Psoas muscle (tissue), 8 donors: ENCODE measurements at places on chromosomes 2 and 18. TPM values are rescaled to one million over a fixed set of nuclear protein-coding genes. Genes with fewer than 3 reads are reported as not detected.

GRCh38 chr18:26502823-26503222, 45.5 kb downstream of the KCTD1 start:
- no peak for DNase-seq

GRCh38 chr2:238097988-238098871, 1.9 kb upstream of the ESPNL start:
- DNase-seq, result peak; percentile 66

DNA sequence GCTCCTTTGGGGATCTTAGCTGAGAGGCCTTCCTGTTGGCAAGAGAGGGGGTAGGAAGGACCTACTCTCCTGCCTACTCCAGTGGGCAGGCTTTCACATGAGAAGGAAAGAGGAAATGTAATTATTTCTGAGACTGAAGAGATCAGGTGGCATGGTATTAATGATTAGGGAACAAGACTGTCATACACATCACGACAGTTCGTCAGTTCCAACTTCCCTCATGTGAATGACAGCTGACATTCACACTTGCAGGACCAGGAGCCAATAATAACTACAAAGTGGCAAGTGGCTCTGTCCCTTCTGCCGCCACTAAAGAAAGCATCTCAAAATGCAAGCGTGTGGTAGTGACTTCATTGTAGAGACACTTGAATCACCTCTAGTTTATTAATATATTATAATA, 90.0 kb downstream of the ZCCHC2 start:
- DNase-seq, result no peak

- no peak for DNase-seq
Measured at GRCh38 chr2:41716497-41716896, 331.3 kb upstream of the PKDCC start.

- DNase-seq, result no peak
Measured at GRCh38 chr2:102986826-102987490, 225.1 kb downstream of the TMEM182 start.

DNA sequence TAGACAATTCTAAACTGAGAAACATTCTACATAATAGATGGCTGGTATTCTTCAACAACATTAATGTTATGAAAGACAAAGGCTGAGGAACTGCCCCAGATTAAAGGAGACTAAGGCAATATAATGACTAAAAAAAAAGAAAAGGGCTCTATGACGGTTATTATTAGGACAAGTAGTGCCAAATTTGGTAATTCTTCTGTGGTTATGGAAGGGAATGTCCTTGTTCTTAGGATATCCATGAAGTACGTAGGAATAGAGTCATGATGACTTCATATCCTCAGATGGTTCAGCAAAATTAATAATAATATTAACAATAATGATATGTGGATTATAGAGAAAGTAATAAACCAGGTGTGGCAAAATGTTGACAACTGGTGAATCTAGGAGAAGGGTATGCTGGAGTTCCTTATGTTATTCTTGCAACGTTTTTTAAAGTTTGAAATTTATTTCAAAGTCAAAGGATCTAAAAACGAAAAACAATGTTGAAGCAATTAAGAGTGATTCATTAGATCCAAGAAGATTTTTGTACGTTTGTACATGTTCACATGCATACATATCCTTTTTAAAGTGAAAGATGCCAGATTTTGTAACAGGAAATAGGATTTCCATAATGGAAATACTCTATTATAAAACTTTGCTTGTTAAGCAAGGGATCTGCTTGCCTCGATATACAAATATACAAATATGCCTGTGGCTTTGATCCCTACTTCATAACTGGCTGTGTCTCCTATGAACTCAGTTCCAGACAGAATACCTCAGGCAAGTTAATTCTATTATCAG, 27.7 kb upstream of the STRN start:
- DNase-seq, result no peak

DNA sequence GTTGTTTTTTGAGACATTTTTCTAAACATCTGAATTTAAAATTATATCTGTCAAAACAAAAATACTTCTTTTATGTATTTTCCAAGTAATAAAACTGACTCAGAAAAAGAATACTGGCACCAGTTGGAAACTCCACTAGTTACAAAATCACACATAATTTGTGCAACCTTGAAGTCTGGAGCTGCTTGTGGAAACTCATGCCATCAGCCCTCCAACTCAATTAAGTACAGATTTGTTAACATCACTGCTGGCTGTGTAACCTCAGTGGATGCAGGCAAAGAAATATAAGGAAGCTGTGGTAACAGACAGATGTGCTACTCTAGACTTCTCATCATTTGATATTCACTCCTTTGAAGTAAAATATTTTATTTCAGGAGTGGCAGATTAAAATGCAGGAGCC, 30.0 kb upstream of the RAPH1 start:
- no peak for DNase-seq

GRCh38 chr2:1713142-1713838, 31.0 kb downstream of the PXDN start:
- DNase-seq, result no peak

DNA sequence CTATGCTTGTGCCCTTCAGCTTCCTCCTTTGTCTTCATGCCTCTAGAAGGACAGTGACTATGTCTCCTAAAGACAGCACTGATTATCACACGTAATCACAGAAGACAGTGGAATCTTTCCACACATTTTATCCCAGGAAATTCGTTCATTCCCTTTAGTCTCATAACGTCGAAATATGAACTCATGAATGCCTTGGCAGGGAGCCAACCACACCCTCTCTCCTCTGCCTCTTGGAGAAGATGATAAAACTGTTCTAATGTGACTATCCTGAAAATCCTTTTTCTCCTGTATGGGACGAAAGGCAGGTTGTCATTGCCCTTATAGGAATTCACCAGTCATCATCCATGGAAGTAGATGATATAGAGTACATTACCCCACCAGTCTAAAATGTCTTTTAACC, 726.6 kb upstream of the FANCL start:
- no peak for DNase-seq

DNA sequence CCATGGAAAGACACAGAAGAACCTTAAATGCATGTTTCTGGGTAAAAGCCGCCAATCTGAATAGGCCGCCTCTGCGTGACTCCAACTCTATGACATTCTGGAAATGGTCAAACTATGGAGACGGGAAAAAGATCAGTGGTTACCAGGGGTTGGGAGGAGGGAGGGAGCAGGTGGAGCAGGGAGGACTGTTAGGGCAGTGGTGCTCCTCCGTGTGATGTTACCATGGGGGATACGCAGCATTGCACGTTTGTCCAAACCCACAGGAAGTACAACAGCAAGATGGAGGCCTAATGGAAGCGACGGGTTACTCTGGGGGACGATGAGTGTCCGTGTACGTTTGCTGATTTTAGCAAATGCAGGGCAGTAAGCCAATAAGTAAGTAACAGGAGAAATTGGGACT, 17.2 kb downstream of the TMEM18 start:
- no peak for DNase-seq

DNA sequence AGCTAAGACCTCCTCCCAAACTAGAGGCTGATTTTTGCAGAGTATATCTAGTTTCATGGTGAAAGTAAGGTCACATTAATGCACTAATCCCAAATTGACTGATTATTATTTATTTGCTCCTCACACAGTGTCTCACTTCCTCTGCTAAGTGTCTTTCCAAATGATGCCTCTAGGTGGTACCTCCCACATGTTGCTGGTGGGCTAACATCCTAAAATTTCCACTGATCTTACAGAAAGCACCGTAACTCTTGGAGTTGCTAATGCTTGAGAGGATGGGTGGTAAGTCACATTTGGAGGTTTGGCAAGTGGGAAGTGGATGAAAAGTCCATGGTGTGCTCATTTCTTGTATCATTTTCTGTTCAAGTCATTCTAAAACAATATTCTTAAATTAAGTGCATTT, 428.7 kb upstream of the GYPC start:
- DNase-seq, result no peak

- DNase-seq, result no peak
Measured at GRCh38 chr18:58572181-58572580, 56.7 kb downstream of the ALPK2 start.

DNA sequence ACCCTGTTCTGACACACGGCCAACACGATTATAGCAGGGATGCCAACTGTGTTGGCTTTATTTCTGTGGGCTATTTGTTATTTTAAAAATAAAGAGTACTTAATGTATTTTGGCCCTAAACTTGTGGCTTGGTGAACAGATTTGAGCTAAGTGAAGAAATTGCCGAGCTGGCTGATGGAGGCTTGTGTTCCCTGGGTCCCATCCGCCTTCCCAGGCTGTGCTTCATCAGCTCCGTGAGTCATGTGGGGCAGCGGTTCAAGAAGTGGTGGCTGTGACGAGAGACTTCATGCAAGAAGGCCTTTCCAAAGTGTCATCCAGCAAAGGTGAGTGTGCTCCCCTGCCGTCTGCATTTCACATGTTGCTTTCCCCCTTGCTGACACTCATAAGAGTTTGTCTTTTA, 73.6 kb upstream of the NCK2 start:
- no peak for DNase-seq

- DNase-seq, result no peak
Measured at GRCh38 chr2:189613077-189613636, 32.6 kb upstream of the SLC40A1 start.

DNA sequence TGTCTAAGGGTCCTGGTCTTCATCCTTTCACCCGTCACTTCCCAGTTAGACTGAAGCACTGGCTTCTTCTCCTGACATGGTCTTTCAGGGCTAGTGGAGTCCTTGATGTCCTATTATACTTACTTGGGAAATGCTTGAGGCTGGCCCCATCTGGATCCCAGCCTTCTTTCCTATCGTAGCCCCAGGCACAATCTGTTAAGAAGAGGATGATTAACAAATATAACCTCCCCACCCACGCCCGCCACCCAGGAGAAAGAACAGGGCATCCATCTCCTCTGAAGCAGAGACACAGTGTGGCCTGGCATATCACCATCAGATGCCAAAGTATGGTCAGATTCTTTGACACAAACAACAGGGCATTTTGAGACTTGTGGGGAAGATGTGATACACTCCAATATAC, 530.1 kb downstream of the SOX11 start:
- DNase-seq, result no peak

DNA sequence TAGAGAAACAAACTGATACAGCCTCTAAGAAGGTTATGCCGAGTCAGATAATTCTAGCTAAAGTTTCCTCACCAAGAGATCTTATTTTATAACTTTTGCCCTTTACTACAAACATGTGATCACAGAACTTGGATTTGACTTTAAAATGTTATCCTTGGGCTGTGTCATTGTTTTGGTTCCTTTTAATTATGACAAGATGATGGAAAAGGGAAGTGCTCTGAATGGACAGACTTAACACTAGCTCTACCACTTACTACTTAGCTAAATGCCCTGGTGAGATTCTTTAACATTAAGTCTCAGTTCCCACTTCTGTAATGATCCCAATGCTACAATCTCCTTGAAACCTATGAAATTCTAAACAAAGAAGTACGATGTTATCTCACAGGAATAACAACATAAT, 69.9 kb downstream of the RTTN start:
- DNase-seq, result no peak

Gene ATAD2B
- total RNA-seq, result 8.0 TPM

Gene PLB1
- total RNA-seq, result 4.9 TPM

Gene LYG1
- total RNA-seq, result 1.0 TPM

Gene CYB5A
- total RNA-seq, result 27.1 TPM

Gene ATG9A
- total RNA-seq, result 120 TPM

Gene ERBB4
- 2.5 TPM for total RNA-seq

Gene TMEM163
- total RNA-seq, result 0.24 TPM
